Activated CD8-positive, alpha-beta memory T cell treated with anti-CD3 and anti-CD28 coated beads for 48 hours (primary cell): ENCODE measurements at places on chromosomes 2 and 18.

GRCh38 chr18:52311331-52311730 lies 28.7 kb upstream of the DCC start:
- DNase-seq: no peak

DNA sequence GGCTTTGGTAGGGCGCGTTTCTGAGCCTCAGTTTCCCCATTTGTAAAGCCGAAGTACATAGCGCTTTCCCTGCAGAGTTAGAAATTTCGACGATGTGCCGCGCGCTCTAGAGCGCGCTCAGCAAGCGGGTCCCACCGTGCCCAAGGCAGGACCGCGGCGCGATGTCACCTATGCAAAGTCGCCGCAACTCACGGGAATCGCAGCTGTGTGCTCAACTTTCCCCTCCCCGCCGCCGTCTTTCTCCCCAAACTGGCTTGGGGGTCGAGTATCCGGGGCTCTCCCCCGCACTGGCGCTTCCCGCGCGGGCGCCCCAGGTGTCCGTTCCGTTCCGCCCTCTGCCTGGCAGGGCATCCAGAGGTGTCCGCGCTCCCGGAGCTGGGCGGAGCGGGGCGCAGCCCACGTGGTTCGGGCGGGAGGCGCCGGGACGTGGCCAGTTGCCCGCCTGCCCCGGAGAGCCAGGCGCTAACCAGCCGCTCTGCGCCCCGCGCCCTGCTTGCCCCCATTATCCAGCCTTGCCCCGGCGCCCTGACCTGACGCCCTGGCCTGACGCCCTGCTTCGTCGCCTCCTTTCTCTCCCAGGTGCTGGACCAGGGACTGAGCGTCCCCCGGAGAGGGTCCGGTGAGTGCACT lies at the start of gene MLPH:
Gene MLPH (plus strand): TSS at position 433 of the 630 bp plus-strand sequence. CDS start 6,176 bp downstream, outside the sequence.
- no peak for DNase-seq

- DNase-seq: no peak
Measured at GRCh38 chr18:2606335-2606734, 35.0 kb downstream of the NDC80 start.

DNA sequence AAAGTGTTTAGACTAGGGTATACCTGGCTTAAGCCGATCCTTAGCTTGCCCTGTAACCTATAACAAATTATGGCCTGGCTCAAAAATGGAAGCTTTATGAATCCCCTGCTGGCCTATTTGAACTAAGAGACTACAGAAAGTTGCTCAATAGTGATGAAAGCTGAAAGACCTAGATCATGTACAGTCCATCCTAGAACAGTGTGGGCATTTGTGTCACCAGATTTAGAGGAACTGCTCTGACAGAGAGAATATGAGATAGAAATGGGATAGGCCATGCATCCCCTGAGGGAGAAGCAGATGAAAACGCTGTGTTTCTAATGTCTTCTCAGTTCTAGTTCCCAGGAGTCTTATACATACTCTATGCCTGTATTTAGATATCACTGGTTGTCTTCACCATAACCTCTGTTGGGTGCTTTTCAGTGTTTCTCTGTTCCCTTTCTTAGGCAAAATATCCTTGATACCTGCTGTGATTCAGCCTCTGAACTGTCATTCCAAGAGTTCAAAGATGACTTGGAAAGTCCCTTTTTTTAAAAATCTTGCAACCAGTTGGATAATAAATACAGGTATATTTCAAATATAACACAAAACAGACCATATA lies 246.9 kb upstream of the SLC39A10 start:
- DNase-seq: no peak

GRCh38 chr2:4908461-4908860 lies 783.7 kb upstream of the SOX11 start:
- no peak for DNase-seq

DNA sequence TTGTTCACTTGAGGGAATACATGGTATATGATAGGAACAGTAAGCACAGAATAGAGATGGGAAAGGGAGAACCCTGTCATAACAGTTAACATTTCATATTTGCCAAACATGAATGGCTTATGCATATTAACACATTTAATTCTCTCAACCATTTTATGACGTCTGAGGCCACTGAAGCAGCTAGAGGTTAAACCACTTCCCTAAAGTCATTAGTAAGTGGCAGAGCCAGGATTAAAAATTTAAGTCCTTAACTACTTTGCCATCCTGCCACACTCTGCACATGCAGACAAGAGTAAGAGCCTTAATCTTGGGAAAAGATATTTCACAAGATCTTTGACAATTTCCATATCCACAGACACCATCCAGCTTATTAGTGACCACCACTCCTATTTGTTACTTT lies 2.1 kb downstream of the LIPT1 start:
- no peak for DNase-seq

DNA sequence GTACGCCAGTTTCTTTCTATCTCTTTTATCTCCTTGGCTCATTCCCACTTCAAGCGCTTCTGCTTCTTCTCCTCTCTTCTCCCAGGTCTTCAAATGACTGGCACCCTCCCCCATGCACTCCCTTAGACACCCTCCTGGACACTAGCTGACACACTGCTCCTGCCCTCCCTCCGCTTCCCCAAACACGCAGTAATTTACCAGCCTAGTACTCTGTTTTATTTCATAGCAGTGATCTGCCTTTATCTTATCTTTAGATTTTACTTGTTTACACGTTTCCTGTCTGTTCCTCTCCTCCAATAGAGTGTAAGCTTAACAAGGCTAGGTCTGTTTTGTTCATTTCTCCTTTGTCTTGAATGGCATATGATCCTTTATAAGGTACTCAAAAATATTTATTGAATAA lies 93.9 kb downstream of the SCN3A start:
- DNase-seq: no peak

- no peak for DNase-seq
Measured at GRCh38 chr2:203914546-203915182, 21.9 kb upstream of the ICOS start.

DNA sequence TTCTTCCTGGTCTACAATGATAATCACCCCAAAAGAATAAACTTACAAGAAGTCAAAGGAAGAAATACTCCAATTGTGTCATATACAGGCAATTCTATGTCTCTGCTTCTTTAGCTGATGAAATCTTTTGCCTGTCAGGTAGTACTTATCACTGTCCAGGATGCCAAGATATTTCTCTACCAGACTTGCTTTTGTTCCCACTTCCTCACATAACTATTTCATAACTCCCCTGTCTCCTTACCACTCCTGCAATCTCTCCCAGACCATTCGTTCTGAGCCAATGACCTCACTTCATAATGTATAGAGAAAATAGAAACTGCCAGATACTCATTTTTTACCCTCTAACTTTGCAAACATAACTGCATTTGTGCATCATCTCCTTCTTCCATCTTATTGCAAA lies 39.1 kb downstream of the HNMT start:
- DNase-seq: no peak

DNA sequence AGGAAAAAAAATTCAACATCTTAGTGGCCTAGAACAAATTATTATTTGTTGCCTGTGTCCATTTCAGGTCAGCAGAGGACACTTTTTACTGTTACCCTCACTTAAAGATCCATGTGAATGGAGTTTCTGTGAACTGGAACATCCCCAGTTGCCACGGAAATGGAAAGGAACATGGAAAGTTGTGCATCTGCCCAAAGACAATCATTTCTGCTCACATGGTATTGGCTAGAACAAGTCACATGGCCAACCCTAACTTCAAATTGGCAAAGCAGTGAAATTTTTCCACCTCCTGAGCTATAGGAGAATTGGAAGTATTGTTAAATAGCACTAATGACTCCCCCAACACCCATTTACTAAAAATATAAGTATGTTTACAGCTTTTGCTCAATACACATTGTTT lies 71.2 kb upstream of the CCBE1 start:
- DNase-seq: no peak

DNA sequence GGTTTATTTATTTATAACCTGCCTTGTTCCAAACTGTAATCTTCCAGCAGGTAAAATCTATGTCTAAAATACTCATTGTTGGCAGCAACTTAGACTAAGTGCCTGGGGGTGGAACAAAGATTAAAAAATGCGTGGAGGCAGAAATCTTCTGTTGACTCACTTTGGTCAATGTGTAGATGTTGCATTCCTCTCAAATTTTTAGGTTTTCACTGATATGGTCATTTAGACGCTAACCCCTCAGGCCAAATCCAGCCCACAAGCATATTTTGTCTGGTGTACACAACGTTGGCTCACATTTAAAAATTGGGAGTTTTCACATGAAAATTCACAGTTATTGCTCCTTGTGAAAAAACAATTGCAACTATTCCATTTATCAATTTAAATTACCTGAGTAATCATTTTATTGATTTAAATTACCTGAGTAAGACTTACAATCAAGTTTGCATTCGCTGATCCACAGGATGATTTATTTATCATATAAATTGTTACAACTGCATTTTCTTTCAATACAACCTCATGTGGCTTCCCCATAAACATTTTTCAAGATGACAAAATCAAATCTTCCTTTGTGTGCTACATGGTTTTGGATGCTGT lies 564.2 kb downstream of the TSN start:
- DNase-seq: no peak

DNA sequence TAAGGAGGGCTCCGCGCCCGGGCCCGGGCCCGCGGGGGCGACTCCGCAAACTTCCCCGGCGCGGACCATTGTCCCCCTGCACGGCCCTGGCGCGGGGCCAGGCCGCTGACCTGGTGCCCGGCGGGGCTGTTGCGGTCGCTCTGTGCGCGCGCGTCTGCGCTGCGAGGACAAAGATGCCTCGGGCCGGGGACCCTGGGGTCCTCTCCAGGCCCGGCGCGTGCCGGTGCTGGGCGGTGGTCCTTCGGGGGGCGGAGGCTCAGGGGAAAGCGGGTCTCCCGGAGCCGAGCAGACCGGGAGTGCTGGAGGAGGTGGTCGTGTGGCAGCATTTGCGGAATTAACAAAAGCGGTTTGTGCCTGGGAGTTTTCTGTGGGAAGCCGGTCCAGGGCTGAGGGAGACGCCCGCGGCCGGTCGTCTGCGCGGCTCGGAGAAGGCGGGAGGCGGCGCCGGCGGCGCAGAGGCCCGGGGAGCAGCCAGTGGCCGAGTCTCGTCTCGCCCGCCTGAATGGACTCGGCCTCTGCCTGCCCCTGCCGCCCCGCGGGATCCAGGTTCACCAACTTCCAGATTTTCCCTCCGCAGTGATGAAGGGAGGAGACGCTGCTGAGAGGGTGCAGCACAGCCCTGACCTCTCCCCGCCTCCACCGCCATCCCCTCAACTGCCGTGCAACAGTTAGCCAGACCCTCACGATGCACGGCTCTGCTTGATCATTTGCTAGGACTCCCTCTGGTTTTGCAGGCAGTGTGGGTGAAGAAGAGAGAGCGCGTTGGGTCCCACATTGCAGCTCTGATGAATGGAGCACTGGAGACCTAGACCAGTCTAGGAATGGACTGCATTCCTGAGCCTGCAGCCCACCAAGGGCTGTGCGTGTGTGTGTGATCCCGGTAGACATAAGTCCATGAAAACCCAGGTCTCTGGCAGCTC lies 705 bp downstream of the EFR3B start:
- DNase-seq: no peak
